ENCODE measurements at places on chromosomes 1 and 21. TPM values are rescaled to one million over a fixed set of nuclear protein-coding genes. Genes with fewer than 3 reads are reported as not detected.

GRCh38 chr1:223079498-223079897 is 63.5 kb downstream of the TLR5 start:
- DNase-seq: no peak

DNA sequence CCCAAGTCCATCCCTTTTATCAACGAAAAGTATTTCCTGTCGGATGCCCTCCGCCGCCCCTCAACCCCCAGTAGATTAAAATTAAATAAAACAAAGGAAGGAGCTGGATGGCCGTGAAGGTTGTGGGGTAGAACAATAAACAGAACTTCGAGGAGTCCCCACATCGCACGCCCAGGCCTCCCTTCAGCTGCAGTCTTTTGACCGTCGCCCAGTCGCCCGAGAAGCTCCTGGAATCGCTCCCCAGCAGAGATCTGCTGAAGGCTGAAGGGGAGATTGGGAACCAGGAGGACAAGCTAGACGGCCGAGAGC is 905 bp downstream of the BARHL2 start:
- no peak for DNase-seq

DNA sequence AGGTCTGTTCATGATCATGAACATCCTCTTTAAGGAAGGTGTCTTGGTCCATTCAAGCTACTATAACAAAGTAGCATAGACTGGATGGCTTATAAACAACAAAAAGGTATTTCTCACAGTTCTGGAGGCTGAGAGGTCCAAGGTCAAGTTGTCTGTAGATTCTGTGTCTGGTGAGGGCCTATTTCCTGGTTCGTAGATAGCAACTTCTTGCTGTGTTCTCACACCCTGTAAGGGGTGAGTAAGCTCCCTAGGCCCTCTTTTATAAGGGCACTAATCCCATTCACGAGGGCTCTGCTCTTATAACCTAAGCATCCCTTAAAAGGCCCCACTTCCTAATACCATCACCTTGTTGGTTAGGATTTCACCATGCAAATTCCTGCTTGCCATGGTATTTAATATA is 347.7 kb downstream of the PTBP2 start:
- DNase-seq: no peak

GRCh38 chr1:147245129-147245528 is 2.6 kb downstream of the CHD1L start:
- no peak for DNase-seq

DNA sequence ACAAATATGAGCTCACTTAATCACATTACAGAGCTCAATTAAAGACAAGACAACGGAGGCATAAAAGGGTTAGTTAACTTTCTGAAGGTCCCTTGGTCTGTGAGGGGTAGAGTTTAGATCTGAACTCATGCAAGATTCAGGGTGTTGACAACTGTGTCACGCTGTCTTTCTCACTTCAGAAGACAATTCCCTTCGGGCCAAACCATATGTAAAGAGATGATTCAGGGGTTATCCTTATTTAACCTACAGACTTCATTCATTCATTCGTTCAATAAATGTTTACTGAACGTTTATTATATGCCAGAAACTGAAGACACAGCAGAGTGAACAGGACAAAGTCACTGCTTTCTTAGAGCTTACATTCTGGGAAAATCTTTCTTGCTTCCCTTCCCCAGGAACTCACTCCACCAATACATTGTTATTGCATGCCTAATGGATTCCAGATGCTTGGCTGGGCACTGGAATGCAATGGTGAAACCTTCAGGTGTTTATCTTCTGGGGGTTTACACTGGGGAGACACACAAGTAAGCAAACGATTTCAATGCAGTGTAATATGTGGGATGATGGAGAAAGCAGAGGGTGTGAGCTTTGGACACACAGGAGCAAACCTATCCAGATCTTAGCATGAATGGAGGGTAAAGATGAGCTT is 6.4 kb downstream of the XCL1 start:
- no peak for DNase-seq

DNA sequence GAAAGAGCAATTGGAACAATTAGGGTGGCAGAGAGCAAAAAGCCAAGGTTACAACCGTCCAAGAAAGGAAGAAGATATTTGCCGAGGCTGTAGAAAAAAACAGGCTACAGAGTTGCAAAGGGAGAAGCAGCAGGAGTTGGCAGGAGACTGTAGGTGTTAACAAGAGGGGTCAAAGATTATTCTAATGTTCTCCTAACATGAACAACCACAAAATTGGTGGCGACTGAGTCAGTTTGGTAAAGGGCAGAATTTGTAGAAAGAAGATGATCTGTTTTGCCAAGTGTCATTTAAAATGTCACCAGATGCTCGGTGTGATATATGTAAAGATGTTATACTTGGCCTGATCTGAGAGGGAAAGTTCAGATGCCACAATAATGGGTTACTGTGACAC is 401 bp upstream of the PRUNE1 start:
- DNase-seq: no peak

FAAP20 gene
- polyA plus RNA-seq: 53.8 TPM

Measured in renal cortex interstitium (tissue), 15 donors.